Glutamatergic neuron (in vitro differentiated cells): ENCODE measurements at places on chromosomes 16 and 17.

- no peak for DNase-seq
Observed at GRCh38 chr17:64162554-64162953, 32.6 kb upstream of the ERN1 start.

GRCh38 chr17:50508573-50509460 lies 578 bp downstream of the MYCBPAP start:
- DNase-seq: no peak

GRCh38 chr17:77962348-77962747 lies 3.8 kb downstream of the TNRC6C start:
- DNase-seq: no peak

DNA sequence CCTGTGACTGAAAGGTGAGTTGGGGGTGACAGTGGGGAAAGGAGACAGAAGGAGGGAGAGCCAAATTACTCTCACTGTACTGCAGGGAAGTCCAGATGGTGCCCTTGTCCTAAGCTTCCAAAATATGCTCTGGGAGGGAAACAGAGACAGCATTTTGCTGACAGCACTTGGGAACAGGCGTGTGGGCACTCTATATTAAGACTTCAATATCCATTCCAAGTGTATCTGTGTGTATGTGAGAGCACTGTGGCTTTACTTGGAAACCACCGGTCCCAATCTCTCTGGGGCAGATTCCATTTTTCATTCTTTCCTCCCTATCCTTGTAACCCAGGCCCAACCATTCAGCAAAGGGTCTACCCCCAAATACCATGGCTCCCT lies 407.3 kb downstream of the UTP18 start:
- no peak for DNase-seq

DNA sequence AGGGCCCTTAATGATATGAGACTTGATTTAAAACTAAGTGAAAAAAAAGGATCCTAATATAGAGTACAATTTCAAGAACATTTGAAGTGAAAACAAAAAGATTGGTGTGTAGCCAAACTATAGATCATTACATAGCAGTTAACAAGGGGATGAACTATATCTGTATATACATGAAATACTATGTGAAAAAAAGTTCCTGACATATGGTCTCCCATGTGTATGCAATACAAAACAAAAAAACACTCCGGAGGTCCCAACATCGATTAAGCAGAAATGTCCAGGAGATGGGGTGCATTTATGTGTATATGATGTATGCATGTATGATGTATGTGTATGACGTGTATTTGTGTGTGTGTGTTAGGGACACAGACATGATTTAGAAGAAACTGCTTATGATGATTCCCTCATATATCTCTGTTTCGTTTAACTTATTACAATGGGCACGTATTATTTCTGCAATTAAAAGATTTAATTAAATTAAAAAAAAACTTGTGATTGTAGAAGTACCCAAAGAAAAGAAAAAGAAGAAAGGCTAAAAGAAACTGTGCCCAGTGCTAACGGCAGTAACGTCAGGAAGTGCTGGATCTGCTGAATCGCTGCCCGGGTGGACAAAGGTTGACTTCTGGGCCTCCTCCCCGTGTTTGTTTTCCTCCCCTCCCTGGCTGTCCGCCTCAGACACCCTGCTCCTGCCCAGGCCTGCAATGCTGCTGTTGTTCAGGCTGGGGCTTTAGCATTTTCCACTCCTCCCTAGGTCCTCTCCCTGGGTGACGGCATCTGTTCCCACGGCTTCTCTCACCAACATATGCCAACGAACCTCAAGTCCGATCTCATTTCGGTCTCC lies 36.9 kb downstream of the TBX4 start:
- DNase-seq: no peak

DNA sequence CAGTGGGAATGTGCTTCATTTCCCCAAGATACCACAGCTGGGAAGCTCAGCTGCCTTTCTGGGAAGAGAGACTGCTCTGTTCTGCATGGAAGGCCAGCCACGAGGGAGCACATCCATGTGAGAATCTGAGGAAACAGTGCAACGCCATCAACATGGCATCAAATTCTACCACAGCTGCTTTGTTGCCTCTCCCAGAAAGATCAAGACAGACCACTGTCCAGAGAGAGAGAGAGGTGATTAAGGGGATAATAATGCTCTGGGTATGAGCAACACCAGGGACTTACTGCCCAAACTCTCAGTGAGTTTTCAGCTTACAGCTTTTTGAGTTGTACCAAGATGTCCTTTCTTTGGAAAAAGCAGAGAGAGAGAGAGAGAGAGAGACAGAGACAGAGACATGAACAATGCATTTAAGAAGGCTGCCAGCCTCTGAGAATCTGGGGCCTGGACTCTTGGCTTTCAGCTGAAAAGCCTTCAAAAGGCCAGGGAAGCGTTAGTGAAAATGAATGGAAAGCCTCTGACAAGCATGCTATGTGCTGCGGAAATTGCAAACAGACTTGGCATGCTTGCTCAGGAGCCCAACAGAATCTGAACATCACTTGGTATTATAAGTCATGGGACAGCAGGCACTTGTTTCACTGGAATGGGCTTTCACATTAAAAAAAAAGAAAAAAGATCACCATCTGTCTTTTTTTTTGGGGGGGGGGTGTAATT lies 223.1 kb downstream of the MAP2K6 start:
- DNase-seq: no peak
